ENCODE measurements at places on chromosomes 7 and 10.

DNA sequence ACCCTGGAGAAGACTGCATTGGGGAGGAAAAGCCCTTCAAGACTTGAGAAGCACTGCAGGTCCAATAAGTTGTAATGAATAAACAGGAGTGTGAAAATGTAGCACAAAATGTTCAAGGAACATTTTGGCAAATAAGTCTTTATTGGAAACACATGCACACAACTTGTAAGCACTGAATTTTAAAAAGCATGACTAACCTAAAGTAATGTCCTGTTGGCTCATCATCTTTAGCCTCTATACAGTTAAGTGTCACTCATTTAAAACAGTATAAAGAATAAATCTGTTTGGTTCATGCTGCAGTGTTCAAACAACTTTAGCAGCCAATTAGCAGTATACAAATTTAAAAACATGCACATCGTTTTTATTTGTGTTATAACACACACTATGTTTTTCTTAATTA, 108.6 kb downstream of the CDK6 start:
- DNase-seq: no peak

- no peak for DNase-seq
Observed at GRCh38 chr10:58776568-58777318, 264.1 kb downstream of the BICC1 start.

DNA sequence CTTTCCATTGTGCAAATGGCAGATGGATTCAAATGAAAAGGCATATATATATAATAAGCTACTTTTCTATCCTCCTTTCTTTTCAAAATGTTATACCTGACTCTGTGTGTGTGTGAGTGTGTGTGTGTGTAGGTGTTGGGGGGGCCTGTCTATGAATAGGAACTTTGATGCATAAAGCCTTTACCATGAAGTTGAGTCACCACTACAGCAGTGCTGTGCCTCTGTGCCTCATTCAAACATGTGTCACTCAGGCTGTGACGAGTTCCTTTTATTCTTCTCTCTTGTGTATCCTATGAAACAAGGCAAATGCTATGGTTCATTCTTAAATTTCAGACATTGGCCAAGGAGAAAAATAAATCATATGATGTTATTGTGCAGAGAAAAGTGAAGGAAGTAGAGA, 52.7 kb upstream of the DKK1 start:
- no peak for DNase-seq

GRCh38 chr10:13659887-13660550, 73.3 kb downstream of the PRPF18 start:
- peak; percentile 59 for DNase-seq

DNA sequence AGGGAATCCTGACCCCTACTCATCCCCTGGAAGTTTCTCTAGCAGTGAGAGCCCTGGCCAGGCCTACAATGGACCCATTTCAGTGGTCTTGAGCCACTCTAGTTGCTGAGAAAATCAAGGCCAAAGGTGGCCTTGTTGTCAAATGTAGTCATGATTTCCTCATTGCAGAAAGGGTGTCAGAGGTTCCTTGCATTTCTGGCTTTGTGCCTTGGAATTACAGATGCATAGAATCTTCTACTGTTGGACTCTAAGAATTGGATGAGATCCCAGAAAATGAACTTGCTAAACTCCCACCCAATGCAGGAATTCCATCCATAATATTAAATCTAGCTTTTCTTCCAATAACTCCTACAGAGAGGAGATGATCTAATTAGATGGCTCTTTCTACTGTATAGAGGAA, 12.2 kb downstream of the CPA2 start:
- DNase-seq: peak; percentile 38
